Stimulated activated CD8-positive, alpha-beta memory T cell treated with anti-CD3 and anti-CD28 coated beads, Interleukin-7, amount 100 ng/mL, for 1 hour (primary cell): ENCODE measurements at places on chromosomes 1 and 21.

DNA sequence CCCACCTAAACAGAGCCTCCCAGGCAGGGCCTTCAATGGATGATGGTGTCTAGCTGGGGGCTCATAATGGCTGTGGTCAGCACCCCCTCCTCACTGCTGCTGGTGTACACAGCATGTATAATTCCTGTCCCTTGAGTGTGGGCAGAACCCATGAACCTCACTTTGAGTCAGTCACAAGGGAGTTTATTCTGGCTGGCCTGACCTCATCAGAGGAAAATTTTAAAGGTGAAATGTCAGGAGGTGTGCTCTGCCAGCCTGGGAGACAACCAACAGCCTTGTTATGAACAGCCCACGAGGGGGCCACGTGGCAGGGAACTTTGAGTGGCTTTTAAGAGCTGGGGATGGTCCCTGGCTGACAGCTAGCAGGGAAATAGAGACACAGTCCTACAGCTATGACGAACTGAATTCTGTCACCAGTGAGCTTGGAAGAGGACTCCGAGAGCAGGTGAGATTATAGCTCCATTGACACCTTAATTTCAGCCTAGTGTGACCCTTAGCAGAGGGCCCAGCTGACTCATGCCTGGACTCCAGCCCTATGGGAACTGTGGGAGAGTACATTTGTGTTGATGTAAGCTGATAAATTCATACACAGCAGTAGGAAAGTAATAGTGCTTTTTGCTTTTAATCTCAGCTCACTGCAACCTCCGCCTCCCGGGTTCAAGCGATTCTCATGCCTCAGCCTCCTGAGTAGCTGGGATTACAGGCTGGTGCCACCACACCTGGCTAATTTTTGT is 73.5 kb upstream of the RUNX3 start:
- DNase-seq, result no peak

DNA sequence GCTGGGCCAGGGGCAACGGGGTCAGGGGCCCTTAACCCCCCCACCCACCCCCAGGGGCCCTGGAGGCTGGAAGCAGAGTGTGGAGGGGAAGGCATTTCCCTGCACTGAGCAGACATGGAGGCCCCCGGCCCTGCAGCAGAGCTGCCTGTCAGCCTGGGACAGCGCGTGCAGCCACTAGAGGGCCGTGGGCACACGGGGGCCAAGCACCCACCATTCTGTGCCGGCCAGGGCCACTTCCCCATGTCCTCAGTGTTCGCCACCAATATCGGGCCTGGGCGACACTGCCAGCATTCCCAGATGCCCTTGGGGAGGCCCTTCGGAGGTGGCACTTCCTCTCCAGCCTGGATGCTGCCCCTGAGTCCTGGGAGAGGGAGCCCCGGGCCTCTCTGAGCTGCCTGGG is 23.2 kb upstream of the ARHGEF16 start:
- no peak for DNase-seq

GRCh38 chr1:153374071-153374470 is 1.4 kb downstream of the S100A12 start:
- no peak for DNase-seq

- DNase-seq, result no peak
These were observed 2.7 kb downstream of the PPFIA4 start for GRCh38 chr1:203028784-203029553.

DNA sequence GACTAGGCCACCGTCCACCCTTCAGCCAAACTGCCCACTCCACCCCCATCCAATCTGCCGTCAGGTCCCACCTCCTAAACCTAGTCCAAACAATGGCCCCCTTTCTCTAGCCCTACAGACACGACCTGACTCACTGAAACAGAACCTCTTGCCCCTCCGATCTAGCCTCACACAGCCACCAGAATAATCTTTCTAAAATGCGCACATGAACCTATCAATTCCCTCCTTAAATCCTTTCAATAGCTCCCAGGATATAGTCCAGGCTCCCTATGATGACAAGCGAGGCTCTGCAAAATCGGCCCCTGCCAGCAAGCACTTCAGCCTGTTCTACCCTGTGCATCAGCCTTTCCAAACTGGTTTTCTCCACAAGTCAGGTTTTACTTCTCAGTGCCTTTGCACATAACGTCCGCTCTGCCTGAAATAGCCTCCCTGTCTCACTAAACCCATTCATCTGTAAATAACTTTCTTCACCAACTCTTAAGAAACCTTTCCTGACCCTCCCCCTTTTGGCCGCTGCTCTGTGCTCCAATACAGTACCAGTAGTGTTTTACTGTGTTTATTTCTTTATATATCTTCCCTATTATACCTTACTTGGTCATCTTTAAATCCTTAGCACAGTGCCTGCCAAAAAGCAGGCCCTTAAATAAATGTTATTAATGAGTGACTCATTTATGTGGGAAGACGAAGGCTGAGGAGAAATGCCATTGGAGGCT is 9.0 kb upstream of the CDC20 start:
- no peak for DNase-seq

- no peak for DNase-seq
These were observed 7.6 kb downstream of the TTF2 start for GRCh38 chr1:117067533-117068370.
